Stimulated activated CD4-positive, alpha-beta T cell treated with anti-CD3 and anti-CD28 coated beads, Interleukin-4, amount 100 ng/mL, for 24 hours (primary cell): ENCODE measurements at places on chromosomes 11 and 22.

GRCh38 chr11:47139878-47140277 lies 36.8 kb downstream of the ARFGAP2 start:
- DNase-seq: no peak

GRCh38 chr11:65545853-65546216 lies 12.3 kb downstream of the LTBP3 start:
- no peak for DNase-seq

DNA sequence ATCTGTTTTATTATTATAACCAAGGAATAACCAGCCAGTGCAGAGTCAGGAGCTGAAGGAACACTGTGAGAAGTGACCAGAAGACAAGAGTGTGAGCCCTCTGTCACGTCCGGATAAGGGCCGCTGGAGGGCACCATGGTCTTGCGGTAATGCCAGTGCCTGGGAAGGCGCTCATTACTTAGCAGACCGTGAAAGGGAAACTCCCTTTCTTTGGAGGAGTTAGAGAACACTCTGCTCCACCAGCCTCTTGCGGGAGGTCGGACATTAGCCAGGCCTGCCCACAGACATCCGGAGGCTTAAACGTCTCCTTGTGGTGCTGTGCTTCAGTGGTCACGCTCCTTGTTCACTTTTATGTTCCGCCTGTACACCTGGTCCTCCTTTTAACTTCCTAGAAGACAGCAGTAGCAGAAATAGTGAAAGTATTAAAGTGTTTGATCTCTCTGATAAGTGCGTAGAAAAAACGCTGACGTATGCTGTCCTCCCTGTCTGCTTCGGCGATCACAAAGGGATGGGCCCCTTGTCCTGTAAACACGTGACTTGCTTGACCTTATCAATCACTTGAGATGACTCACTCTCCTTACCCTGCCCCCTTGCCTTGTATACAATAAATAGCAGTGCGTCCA lies 120.6 kb upstream of the LMO1 start:
- DNase-seq: no peak

DNA sequence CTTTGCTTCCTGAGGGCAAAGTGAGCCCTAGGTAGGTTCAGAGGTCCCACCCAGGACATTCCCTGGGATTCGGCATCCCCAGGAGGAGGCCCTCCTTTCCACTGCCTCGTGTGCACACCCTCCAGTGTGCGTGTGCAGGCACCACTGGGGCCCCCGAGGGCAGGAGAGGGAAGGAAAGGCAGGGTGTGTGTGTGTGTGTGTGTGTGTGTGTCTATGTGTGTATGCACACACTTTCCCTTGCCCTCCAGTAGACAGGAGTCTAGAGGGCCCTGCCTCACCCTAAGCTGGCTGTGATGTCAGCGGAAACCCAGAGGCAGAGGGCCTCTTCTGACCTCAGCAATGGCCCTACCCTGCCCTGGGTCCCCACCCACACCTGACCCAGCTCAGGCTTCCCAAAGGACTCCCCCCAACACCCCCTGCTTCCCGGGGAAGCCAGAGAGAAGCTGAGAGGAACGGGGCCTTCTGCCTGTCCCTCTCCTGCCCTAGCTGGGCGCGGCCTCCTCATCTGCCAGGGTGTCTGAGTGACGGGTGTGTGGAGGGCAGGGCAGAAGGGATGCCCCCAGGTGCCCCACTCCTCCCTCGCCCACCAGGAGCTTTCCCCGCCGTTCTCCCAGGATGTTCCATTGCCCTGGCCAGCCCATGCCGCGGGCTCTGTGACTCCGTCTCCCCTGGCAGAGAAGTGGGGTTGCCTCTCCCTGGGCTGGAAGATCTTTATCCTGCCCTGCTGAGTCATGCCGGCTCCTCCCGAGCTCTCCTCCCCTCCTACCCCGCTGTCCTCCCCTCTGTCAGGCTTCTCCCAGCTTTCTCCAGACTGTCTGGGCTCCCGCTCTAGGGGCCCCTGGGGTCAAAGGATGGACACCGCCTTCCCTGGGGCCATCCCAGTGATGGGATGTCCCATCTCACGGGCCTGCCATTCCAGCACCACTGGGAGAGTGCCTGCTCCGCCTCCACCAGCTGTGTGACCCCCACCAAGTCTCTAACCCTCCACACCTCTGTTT lies 6.0 kb upstream of the CLCF1 start:
- DNase-seq: no peak

GRCh38 chr11:77467233-77467632 lies 6.7 kb downstream of the PAK1 start:
- no peak for DNase-seq

DNA sequence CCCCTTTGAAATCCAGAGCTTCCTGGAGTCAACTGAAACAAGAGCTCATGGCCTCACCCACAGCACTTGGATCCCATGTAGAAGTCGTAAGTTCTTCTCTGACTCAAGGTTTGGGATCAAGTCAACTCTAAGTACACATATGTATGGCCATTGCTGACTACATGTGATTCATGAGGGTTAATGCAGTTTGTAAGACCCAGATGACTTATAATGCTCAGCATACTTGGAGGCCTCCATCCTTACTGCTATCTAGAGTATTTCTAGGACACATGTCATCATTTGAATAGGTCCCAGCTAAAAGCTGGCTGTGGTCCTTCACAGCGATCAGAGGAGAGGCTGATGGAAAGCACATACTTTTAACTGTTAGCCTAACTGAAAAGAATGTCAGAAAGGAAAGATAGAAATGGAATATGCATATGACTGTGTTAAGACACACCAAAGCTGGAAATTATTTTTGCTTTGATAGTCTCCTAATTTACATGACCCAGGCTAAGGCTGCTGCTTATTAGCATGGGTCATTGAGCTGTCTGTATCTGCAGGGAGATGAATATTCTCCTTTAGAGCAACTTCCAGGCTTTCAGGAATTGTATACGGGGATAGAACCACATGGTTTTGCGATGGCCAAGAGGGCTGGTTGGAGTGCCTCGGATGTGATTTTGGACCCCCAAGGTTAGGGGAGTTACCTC lies 76.3 kb downstream of the NTM start:
- no peak for DNase-seq

- DNase-seq: peak; percentile 78
Observed at GRCh38 chr22:38051900-38052862, 5.0 kb upstream of the PICK1 start.

DNA sequence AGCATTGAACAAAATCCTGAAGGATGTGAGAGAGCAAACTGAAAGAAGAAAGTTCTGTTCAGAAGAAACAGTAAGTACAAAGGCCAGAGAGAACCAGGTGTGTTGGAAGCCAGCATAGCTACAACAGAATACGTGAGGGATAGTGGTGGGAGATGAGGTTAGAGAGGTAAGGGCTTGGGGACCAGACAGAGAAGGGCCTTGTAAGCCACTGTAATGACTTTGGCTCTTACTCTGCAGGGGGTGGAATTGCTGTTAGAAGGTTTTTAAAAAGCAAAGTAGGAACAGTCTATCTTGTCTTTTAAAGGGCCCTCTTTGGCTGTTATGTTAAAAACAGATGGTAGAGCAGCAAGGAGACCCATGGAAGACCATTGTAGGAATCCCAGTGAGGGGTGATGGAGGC lies 4.2 kb downstream of the PRRG4 start:
- DNase-seq: no peak

- DNase-seq: no peak
Observed at GRCh38 chr11:2549080-2549479, 104.3 kb downstream of the KCNQ1 start.

DNA sequence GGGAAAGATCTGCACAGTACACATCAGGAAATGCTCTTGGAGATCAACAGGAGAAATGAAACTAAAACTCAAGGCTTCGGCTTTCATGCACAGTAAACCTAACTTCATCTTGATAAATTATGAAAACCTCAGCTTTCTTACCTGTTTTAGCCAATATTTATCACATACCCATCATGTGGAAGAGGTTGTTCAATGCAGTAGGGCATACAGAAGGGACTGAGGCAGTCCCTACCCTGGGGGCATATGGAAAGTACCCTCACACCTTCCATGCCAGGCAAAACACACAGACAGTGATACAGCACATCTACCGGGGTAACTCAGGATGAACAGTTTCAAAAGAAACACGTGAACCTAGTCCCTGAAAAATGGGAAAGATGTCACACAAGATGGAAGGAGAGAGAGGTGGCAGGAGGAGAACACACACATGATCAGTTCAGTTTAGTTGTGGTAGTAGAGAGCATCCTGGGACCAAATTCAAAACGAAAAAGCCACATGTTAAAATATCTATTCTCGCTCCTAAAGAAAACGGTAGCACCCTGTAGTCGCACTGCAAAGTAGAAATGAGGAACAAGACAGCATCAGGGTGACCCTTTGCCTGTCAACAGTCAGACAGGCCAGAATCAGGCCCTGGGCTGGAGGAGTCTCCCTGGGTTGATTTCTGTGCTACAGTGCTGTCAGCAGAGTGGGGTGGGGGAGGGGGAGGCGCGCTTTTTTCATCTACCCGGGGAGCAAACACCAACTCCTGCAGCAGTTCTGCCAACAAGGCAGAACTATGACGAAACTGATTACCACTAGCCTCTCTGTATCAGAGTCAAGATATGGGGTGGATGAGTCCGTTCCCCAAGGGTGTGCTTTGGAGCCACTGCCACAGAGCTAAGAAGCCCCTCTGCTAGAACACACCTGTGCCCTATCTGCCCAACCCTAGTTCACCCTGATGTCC lies 1.3 kb downstream of the HIRA start:
- peak; percentile 41 for DNase-seq
